ENCODE measurements at places on chromosomes 13 and 19.

DNA sequence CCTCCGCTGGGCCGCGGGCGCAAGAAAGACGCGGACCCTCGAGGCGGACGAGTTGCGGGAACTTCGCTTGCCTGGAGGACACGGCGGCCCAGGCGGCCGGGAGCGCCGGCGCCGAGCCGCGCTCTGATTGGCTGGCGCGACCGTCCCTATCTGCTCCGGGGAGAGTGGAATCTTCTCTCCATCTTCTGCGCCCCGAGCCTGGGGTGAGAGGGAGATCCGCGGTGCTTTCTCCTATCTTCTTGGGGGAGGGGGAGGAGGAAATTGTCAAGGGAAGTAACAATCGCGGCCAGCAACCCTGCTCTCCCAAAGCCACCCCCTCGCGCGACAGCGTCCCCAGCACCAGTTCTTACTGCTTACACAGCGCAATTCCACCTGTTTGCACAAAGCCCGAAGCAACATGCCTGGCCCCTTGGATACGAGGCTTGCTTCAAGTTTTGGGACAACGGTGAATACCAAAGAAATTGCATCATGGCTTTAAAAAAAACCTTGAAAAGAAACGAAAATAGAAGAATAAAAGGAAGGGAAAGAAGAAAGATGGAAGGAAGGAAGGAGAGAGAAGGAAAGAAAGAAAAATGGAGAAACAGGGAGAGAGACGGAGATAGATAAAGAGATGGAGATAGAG, 4.8 kb downstream of the SOX21 start:
- DNase-seq: no peak

DNA sequence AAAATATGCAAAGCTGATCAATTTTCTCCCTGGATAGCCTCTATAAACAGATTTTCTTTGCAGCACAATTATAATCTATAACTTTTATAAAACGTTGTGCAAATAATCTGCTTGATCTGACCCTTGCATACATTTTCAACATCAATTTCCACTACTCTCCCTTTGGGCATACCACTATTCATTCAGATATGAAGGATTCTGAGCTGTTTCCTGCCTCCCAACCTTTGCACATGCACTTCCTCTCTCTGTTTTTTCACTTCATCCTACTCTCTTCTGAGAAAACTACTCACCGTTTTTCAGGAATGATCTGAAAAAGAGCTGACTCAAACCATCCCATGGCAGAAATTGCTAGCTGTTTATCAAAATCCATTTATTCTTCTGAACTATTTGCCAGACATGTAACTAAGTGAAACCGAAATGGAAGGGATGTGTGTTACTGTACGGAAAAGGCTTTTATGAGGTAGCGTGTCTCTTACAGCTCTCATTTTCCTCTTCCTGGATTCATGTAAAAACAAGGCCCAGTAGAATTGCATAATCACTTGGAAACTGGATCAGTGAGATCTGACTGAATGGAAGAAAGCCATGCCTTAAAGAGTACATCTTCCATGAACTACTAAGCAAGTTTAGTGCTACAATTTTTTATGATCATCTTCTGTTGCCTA, 1447.3 kb upstream of the MIR17HG start:
- DNase-seq: no peak

- DNase-seq: no peak
Observed at GRCh38 chr13:66618702-66619101, 611.4 kb downstream of the PCDH9 start.

GRCh38 chr19:14871619-14872230, 14.2 kb downstream of the OR7A17 start:
- DNase-seq: peak; percentile 33

- no peak for DNase-seq
Observed at GRCh38 chr13:43787997-43788396, 1.2 kb upstream of the ENOX1 start.

GRCh38 chr19:34459614-34460013, 21.9 kb upstream of the WTIP start:
- DNase-seq: no peak

GRCh38 chr19:1173159-1173844, 766 bp downstream of the SBNO2 start:
- peak; percentile 5 for DNase-seq

DNA sequence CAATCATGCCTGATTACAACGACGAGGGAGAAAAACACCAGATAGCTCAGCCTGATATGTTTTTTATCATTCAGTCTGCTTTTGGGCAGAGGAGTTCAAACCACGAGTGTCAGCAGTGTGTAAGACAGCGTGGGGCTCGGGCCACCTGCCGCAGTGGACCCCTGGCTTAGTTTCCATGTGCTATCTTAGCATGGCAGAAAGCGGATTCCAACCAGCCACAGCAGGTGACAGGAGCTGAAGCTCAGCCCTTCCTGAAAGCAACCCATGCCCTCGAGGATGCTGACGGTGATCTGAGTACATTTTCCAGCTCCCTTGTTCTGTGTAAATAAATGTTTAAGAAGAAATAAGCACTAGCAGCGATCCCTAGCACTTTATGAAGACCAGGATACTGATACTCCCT, 32.2 kb upstream of the MBNL2 start:
- DNase-seq: no peak

DNA sequence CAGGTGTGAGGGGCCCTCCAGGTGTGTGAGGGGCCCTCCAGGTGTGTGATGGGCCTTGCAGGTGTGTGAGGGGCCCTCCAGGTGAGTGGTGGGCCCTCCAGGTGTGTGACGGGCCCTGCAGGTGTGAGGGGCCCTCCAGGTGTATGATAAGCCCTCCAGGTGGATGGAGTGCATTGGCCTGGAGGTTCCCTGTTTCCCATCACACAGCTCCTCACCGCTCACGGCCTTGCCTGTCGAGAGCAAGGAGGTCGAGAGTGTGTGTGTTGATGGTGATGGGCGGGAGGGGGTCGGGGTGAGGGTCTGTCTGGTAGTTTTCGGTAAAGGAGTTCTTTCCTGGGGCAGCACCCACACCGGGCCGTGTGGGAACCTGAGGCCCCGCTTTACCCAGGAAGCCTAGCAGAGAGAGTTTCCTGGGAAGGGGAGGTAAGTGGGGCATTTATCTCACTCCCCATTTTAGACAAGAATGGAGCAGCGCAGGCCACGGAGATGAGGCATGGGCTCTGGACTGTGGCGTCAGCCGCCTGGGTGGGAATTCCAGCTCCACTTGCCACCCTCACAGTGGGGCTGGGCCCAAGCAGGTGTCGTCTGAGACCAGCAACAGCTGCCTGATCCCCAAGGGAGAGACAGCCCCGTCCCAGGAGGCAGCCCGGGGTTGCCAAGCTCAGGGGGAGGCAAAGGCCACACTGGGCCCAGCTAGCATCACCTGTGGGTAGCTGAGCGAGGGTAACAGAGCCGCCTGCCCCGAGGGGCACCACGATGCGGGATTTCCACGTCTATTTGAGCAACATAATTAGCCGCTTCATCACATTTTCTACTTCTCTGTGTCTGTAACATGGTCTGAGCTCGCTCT, 10.9 kb upstream of the GAS6 start:
- DNase-seq: no peak

DNA sequence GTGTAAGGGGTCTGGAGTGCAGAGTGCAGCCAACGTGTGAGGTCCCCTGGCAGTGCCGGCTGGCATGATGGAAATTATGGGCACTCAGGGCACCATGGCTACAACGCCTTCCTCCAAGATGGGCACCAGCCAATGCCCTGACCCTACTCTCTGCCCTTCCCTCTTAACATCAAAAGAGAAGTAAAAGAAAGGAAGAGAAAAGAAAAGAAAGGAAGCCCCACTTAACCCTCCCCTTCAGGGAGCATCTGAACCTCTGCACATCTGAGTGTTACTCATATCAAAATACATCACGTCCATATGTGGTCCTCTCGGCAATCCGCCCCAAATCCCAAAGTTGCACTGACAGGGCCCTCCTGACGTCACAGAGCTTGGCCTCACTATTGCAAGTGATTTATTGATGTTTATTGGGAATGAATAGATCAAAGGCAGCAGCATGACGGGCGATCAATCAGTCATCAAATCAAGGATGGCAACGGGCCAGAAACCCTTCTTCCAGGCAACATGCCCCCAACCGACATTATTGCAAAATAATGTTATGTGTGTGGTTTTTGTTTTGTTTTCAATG, 1.3 kb downstream of the TSHZ3 start:
- no peak for DNase-seq

- no peak for DNase-seq
Observed at GRCh38 chr19:5484398-5485285, 29.4 kb downstream of the ZNRF4 start.

DNA sequence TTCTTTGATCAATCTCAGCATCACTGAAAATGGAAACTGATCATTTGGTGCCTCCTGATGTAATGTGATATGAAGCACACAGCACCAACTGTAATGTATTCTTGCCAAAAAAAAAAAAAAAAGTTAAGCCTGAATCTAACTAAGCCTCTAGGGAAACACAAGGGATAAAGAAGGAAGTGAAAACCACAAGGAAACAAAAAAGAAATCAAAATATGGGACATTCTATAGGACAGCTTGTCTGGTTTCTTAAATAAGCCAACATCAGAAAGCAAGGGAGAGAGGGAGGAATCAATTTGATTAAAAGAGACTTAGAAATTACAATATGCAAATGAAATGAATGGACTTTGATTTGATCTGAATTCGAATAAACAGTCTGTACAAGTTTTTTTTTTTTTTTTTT, 20.6 kb upstream of the METTL21C start:
- DNase-seq: no peak

DNA sequence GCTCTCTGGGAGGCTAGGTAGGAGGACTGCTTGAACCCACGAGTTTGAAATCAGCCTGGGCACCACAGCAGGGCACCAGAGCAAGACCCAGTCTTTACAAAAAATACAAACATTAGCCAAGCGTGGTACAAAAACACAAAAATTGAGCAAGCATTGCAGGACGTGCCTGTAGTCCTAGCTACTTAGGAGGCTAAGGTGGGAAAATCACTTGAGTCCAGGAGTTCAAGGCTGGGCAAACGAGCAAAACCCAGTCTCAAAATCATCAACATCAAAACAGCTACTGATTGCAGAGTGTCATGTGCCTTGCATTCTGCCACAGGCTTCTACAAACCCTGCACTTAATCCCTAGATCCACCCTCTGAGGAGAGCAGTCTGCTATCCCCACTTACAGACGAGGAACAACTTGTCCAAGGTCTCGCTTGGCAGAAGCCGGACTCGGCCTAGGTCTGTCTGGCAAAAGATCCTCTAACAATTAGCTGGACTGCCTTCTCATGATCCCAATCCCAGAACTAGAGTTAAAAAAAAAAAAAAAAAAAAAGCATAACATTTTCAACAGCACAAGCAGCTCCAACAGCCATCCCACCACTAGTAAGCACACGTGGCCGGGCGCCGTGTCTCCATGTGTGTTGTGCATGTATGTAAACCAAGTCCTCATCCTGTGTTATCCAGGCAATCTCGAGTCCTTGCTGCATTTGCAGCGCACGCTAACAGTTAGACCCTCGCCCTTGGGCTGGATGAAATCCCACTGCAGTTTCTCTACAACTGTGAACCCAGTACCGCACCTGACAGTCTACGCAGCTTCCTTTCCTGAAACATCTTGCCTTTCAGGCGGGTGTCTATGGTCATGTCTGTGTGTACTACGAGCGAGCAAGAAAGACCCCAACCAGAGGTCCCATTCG, 2.0 kb downstream of the PPP6R1 start:
- no peak for DNase-seq

GRCh38 chr13:44908712-44909111, 80.6 kb downstream of the NUFIP1 start:
- DNase-seq: no peak

All from bone marrow (tissue), 2 donors.